ENCODE measurements at places on chromosomes 12 and 14.

DNA sequence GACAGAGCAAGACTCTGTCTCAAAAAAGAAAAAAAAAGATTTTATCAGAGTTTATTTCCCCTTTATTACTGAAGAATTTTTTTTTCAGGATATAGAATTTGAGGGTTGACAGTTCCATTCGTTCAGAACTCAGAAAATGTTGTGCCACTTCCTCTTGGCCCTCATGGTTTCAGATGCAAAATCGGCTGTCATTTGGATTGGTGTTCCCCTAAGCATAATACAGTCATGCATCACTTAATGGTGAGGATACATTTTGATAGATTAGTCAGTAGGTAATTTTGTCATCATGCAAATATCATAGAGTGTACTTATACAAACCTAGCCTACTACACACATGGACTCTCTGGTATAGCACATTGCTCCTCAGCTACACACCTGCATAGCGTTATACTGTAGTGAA, 263.9 kb upstream of the RTL1 start:
- no peaks in the 10 kb centered on the region for H3K36me3 ChIP-seq
- no peaks in the 10 kb centered on the region for H3K4me1 ChIP-seq
- H3K27me3 ChIP-seq, result peaks cover 1% of the 10 kb centered on the region
- no peak overlapping the region for H3K27ac ChIP-seq
- H3K4me3 ChIP-seq, result no peak overlapping the region

- DNase-seq, result no peak
- H3K27ac ChIP-seq, result no peak overlapping the region
- H3K36me3 ChIP-seq, result peaks cover 8% of the 10 kb centered on the region
- no peak overlapping the region for H3K4me3 ChIP-seq
These were observed 4.7 kb downstream of the ZDHHC17 start for GRCh38 chr12:76768576-76768975.

DNA sequence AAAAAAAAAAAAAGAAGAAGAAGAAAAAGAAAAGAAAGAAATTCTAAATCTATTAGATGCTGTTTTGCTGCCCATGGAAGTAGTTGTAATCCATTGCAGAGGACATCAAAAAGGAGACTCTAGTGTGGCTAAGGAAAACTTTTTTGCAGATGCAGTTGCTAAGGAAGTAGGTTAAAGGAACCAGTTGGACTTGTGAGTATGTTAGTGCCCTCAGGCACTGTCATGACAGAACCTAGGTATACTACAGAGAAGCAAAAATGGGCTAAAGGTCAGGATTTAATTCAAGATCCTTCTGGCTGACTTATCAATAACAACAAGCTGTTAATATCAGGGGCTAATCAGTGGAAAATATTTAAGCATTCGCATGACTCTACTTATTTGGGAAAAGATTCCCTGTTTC, 1571.6 kb upstream of the FLRT2 start:
- H3K27me3 ChIP-seq, result no peaks in the 10 kb centered on the region
- H3K27ac ChIP-seq, result no peak overlapping the region
- no peak for DNase-seq
- no peak overlapping the region for H3K4me3 ChIP-seq

DNA sequence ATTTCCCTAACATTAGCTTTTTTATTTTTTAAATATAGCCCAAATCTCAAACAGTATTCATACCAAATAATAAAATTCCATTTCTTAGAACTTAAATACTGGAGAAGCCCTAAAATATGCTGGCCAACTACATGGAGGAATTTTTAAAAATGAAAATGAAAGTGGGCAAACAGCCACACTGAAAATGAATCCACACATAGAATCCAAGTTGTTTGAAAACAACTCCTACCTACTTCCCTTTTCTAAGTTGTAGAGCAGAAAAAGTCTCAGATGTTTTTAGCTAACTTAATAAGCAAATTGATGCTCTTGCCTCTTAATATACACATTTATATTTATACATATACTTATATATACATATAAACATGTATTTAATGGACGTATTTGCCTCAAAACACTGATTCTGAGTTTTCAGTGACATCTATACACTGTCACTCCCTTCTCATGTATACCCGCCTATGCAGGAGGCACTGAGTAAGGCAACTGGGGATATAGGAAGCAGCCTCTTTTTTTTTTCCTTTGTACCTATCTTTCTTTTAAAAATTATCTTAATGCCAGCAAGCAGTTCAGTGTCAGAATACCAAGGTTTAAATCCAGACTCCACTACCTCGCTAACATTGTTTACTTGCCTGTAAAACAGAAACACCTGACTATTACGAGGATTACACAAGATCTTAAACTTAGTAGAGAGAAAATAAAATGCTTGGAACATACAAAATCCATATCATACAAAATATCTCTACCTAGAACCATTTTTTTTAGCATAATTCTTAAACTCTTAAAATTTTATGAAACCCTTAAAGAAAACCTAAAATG, 13.3 kb downstream of the DICER1 start:
- peaks cover 17% of the 10 kb centered on the region for H3K4me1 ChIP-seq
- H3K27me3 ChIP-seq, result no peaks in the 10 kb centered on the region
- no peak overlapping the region for H3K27ac ChIP-seq
- no peak for DNase-seq
- H3K36me3 ChIP-seq, result peaks cover 43% of the 10 kb centered on the region

GRCh38 chr14:99157676-99158075, 114.3 kb downstream of the BCL11B start:
- no peak overlapping the region for H3K27ac ChIP-seq
- H3K36me3 ChIP-seq, result no peaks in the 10 kb centered on the region
- peaks cover 5% of the 10 kb centered on the region for H3K27me3 ChIP-seq
- no peak overlapping the region for H3K4me3 ChIP-seq

DNA sequence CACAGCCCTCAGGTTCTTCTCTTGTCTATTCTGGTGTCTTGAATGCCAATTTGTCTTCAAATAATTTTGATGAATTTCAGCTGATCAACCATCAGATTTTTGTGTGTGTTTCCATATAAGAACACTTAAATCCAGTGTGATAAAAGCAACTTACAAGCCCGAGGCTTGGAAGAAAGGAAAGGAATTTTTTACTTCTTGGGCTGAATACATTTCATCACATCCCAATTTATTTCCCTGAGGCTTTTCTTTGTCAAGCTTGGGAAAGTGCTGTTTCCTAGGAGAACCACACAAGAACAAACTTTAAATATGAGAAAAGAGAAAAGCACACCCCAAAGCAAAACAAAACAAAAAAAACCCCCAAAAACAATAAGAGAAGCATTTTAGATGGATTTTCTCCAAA, 26.6 kb downstream of the GPRC5D start:
- H3K36me3 ChIP-seq, result no peaks in the 10 kb centered on the region
- DNase-seq, result no peak
- no peak overlapping the region for H3K27ac ChIP-seq
- no peaks in the 10 kb centered on the region for H3K27me3 ChIP-seq

DNA sequence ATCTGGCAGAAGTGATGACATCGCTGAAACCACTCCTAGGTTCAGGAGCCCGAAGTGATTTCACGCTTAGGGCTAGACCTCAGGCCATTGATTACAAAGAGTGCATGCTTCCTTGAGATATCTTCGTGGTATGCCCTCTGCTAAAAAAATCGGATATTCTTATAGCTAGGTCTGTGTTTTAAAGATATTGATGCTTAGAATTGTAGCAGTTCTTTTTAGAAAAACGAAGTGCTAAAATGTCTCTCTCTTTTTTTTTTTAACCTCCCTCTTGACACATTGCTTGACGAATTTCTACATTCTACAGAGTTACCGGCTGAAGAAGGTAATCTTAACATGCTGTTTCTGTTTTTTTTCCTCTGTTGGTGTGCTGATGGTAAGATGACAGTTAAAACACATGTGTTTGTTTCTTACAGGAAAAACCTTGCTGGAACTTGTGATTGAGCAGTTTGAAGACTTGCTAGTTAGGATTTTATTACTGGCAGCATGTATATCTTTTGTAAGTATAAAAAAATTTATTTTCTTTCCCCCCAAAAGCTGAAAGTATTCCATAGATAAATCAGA, 1.3 kb downstream of the ATP2A2 start:
- H3K27me3 ChIP-seq, result peaks cover 10% of the 10 kb centered on the region
- peak overlapping the region; percentile 95 for H3K4me3 ChIP-seq
- H3K27ac ChIP-seq, result peak overlapping the region; percentile 90
- H3K36me3 ChIP-seq, result peaks cover 53% of the 10 kb centered on the region
